ENCODE measurements at places on chromosomes 4 and X. TPM values are rescaled to one million over a fixed set of nuclear protein-coding genes. Genes with fewer than 3 reads are reported as not detected.

The BTC gene
- 5.0 TPM for total RNA-seq

The SGMS2 gene
- 47.2 TPM for total RNA-seq

The IL1RAPL2 gene
- total RNA-seq = 0.66 TPM

The BEND4 gene
- total RNA-seq = 0.44 TPM

The TAPT1 gene
- 52.5 TPM for total RNA-seq

The TEX11 gene
- not detected for total RNA-seq

The CT45A3 gene
- not detected for total RNA-seq

The SERPINA7 gene
- total RNA-seq = not detected

The ARMCX4 gene
- 7.7 TPM for total RNA-seq

GRCh38 chr4:7539659-7540058 lies 104.9 kb upstream of the PSAPL1 start:
- DNase-seq = no peak

GRCh38 chr4:15400981-15401671 lies 26.7 kb upstream of the C1QTNF7 start:
- peak; percentile 70 for DNase-seq

DNA sequence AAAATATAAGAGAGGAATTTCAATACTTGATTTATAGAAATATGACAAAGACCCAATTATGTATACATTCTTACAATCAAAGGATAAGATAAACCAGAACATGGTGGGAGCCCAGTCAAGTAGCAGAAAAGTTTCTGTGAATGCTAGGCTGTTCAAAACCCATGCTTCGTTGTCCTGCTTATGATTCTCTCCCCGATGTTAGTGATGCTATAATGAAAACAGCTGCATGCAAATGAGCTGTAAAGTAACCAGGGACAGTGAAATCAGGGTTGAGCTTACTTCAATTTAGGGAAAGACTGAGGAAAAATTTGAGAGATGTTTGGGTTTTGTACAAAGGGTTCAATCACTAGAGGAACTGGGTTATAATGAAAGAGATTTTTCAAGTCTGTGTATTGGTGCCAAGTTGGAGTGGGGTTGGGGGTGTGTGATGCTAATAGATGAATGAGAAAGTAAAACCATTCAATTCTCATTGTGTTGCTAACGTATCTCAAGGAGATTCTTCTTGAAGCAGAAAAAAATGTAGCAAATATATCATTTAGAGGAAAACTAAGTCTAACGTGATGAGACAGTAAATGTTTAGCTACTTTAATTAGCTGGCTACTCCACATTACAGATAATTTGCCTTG lies 59.3 kb upstream of the PPP1R2C start:
- DNase-seq = no peak

- DNase-seq = no peak
These were observed 303.7 kb upstream of the GNPDA2 start for GRCh38 chr4:45030059-45030458.

- no peak for DNase-seq
These were observed 2.7 kb downstream of the GRIA3 start for GRCh38 chrX:123186801-123187200.

DNA sequence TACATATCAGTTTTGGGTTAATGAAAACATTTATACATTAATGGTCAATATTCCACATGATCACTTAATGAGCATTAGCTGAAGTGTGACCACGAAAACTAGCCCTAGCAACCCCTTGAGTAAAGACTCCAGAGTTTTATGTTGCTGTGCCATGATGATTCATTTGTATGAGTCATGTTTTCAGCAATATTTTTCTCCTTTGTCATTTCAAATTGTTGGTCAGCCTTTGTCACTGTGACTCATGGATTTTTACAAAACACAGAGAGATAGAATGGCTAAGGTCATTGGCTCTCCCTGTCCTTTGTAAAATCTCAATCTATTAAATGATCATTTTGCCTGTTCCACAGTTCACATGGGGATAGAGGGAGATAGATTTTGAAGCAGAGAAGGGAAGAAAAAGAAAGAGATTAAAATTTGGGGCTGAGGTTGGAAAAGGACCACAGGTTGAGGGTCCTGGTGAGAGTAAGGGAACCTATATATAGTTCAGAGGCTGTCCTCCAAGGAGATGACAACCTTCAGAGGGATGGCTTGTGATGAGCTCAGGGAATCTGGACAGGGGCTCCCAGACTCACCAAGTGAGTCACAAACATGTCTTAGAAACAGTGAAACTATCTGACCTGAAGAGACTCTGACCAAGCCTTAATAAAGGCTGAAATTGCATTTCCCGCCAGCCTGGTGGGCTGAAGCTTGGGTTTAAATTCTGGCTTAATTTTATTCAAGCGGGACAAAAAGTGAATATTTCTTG lies 25.6 kb downstream of the NR0B1 start:
- no peak for DNase-seq

DNA sequence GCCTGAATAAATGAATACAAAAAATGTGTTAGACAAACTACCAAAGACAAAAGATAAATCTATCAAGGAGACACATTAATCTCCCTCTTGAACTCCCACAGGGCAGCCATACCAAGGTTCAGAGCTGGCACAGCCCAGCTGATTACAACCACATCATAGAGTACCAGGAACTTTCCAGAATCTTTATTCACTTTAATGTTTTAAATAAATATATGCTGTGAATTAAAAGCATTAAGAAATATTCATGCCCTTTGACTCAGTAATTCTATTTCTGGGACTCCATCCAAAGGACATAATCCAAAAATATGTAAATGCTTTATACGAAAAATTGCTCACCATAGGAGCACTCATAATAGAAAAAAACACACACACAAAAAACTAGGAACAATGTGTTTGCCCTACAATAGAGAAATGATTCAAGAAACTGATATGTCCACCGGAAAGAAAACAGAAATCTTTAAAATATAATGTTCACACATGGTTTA lies 126.0 kb downstream of the LDB2 start:
- no peak for DNase-seq

DNA sequence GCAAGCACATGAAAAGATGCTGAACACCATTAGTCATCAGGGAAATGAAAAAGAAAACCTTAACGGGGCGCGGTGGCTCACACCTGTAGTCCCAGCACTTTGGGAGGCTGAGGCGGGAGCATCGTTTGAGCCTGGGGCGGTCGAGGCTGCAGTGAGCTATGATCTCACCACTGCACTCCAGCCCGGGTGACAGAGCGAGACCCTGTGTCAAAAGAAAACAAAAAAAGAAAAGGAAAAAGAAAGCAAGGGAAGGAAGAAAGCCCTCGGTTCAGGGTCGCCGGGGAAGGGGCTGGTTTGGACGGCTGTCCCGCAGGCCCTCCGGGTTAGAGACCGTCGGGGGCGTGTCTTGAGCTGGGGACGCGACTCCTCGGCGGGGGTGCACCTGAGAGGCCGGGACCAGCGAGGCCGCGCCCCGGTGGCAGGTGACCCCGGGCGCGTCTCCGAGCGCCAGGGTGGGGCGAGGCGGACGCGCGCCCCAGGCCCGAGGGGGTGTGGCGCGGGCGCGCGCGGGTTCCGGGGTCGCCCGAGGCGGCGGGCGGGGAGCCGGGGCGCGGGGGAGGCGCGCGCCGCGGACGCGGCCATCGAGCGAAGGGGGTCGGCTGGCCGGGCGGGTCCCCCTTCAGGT lies 478 bp upstream of the PLXNA3 start:
- no peak for DNase-seq

- no peak for DNase-seq
These were observed 979.3 kb downstream of the GLUD2 start for GRCh38 chrX:122026665-122027064.

DNA sequence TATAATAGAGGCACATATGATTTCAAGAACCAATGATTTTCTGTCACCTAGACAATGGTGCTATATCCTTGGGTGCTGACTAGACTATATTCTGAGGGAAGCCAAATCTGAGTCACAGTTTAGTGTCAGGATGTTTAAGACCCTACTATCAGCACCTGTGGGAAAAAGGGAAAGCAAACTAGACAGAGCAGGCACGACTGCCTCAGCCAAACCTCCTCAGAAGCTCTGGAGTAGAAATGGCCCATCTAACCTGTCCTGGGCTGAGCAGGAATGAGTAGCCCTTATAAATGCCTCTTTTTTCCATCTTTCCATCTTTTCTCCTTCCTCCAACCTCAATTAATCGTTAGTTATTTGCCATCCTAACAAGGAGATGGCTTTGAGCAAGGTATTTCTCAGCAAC lies 80.4 kb upstream of the TECRL start:
- DNase-seq = no peak

DNA sequence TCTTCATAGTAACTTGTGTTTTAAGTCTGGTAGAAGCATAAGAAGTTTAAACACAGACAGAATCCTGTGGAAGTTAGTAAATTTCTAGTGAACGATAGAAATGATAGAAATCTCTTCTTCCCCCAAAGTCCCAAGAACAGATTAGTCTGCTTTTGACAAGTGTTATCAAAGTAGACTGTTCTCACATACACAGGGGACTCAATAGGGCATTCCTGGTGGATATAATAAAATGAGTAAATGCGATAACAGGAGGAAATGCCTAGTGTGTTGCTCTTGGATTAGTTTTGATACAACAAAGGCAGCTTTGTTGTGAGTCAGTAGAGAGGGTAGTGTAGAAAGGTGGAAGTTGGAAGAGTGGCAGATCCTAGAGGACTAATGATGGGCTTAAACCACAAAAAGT lies 43.5 kb downstream of the CLCN3 start:
- no peak for DNase-seq

DNA sequence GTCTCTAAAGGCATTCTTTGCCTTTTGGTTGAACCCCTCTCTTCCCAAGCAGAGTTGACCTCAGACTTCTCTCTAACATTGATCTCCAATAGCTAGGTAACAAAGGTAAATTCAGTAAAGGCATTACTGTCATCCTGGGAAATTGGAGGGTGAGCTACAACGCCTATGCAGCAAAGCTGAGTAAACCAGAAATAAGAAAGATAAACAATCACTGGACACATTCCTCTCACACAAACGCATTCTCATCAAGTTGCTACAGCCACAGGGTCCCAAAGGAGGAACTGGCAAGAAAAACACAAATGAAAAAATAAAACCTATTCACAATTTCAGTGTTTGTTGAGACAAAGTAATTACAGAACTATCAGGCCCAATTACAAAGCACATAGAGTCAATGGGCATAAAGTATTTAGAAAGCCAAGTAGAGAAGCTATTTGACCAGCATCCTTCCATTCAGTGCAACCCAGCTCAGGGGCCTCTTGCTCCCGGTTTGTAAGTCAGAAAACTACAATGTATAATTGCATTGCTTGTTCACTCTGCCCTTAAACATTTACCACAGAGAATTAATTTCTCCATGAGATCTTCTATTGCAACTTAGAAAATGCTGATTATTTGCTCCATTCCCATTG lies 967.7 kb downstream of the PCDH7 start:
- DNase-seq = no peak

DNA sequence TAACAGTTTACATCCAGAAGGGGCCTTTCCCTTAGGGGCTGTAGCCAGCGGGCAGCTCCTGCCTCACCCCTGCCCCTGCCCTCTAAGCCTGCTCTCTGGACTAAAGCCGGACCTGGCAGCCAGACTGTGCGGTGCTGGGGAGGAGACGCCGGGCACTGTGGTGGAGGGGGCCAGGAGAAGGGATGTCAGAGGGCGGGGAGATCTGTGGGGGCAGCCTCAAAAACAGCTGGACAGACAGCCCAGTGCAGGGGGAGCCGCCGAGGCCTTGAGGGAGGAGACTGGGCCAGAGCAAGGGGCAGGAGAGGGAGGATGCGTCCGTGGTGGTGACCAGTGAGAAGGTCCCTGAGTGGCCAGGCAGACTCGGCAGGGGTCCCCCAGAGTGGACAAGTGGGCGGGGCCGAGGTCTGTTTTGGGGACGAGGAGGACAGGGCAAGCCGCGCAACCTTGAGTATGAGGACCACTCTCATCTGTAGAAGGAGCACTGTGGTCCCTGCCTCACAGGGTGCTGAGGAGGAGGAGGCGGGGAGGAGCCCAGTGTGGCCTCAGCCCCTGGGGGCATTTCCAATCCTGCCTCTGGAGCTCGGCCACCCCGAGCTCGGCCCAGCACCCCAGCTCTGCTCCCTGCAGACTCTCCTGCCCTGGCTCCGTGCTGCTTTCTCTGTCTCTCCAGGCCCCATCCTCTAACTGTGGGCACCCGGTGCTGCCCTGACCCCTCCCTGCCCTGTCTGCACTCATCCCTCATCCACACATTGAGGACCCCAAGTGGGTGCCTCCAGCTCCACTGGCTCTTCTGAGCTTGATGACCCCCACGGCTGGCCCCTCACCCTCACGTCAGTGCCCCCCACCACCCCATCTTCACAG lies 59.2 kb upstream of the NKX1-1 start:
- DNase-seq = peak; percentile 40

DNA sequence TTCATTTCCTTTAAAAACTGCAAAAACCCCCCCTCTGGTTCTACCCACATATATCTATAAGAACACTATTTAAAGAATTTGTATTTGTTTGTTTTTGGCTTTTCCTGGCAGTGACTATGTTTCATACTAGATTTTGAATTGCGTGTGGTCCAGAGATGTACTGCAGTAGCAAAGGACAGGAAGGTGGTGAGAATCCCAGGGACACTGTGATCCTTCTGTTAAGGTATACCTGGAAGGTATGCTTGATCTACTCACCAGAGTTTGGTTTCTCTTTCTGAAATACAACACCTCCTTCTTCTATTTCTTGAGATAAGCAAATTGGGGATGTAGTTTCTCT lies 129.6 kb upstream of the RASGEF1B start:
- DNase-seq = no peak

GRCh38 chr4:47664051-47664826 lies 173.6 kb downstream of the CORIN start:
- DNase-seq = no peak

GRCh38 chr4:8135666-8136065 lies 22.9 kb downstream of the ABLIM2 start:
- no peak for DNase-seq

Measured in breast epithelium (tissue), 4 donors.